BJ (cell line): ENCODE measurements at places on chromosomes 4 and X. TPM values are rescaled to one million over a fixed set of nuclear protein-coding genes. Genes with fewer than 3 reads are reported as not detected.

The AGA gene
- 102 and 120 TPM in 2 replicates for polyA plus RNA-seq

The RGS12 gene
- polyA plus RNA-seq = 5.5 and 16.3 TPM in 2 replicates

The GALNTL6 gene
- 0.02 TPM in 2 replicates for polyA plus RNA-seq

The ARHGAP24 gene
- polyA plus RNA-seq = 17.7 and 21.9 TPM in 2 replicates

The ODAPH gene
- not detected in 2 replicates for polyA plus RNA-seq

The FAM3A gene
- polyA plus RNA-seq = 17.3 and 34.8 TPM in 2 replicates

The PCDH7 gene
- 11.8 and 15.3 TPM in 2 replicates for polyA plus RNA-seq

The CENPVL1 gene
- polyA plus RNA-seq = not detected in 2 replicates

The TEX13C gene
- not detected in 2 replicates for polyA plus RNA-seq

The TNIP2 gene
- 32.5 and 48.1 TPM in 2 replicates for polyA plus RNA-seq

The MAMLD1 gene
- 2.9 and 3.9 TPM in 2 replicates for polyA plus RNA-seq

The GRID2 gene
- not detected in 2 replicates for polyA plus RNA-seq

The GABRE gene
- 37.8 and 40.1 TPM in 2 replicates for polyA plus RNA-seq
